ENCODE measurements at places on chromosomes 4 and X.

DNA sequence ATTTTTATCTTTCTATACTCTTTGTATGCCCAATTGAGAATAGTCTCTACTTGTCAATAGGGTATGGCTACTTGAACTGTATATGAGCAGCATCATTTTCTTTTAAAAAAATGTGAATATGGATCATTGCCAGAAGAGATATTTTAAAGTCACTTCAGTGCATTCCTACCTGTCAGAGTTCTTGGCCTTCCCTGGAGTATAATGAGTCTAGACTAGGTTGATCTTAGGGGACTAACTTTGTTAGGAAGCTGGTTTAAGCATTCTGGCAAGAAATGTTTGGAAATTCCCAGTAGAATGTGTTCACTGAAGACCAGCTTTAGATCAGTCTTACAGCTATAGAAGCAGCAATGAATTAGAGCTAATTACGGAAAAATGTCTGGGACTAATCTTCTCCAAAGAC is 178.2 kb downstream of the FAT4 start:
- DNase-seq: no peak

DNA sequence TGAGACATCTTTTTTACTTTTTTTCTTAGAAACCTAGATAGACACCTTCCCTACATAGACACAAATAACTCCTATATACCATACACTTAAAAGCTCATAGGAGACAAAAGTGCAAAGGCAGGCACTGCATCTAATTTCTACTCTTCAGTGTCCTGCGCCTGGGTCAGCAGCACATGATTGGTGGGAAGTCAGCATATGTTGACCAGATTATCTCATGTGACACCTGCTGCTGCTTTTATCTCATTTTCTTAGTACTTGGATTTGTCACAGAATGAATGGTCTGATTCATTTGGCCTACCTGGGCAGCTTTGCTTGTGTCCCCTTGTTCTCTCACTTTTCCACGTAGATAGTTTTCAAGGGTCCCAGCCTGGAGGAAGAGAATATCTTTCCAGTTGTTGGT is 24.9 kb upstream of the LNX1 start:
- DNase-seq: no peak

DNA sequence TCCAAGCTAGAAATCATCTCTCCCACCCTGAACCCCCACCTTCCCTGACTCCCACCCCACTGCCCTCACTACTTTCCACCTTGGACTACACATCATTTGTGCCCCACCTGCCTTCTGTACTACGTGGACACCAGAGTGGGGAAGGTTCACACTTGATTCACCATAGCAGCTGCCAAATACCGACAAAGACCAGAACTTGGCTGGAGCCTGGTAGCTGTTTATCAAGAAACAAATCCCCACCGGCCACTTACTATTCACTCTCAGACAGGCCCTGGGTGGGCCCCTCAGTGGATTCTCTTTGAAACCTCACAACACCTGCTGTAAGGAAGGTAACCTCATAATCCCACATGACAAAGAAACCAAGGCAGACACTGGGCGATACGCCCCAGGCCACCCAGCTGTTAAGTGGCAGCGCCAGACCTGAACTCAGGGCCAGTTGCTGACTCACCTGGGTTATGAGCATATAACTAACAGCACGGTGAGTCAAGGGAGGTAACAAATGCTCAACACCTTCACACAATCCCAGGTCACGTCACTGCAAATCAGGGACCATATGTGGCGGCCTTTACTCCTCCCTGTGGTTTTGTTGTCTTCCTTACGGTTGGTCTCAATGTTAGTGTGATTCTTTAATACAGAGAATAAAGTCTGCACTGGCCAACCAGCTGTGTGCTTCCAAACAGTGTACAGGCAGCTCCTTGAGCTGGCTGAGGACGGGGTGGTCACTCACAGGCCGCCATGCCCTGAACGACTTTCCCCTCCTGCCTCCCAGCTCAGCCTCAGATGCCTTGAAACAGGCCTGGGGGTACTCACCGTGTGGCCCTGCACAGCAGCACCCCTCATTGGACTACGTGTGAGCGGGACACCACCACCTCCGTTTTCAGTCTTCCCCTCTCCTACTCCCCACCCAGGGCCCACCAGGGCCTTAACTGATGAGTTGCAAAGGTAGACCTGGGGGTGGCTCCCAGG is 7.5 kb downstream of the WDR1 start:
- DNase-seq: peak; percentile 20

GRCh38 chr4:129526812-129527211 is 430.9 kb downstream of the C4orf33 start:
- DNase-seq: no peak

GRCh38 chr4:73230865-73231517 is 27.6 kb downstream of the ANKRD17 start:
- DNase-seq: no peak

GRCh38 chr4:150960818-150961217 is 54.3 kb downstream of the LRBA start:
- DNase-seq: no peak

All from stimulated activated CD8-positive, alpha-beta memory T cell treated with anti-CD3 and anti-CD28 coated beads, Interleukin-12 subunit alpha, Interleukin-12 subunit beta, amount 100 ng/mL, for 4 hours (primary cell).